ENCODE measurements at places on chromosomes 6 and 20.

GRCh38 chr6:246352-246751, 45.9 kb upstream of the DUSP22 start:
- DNase-seq = no peak

DNA sequence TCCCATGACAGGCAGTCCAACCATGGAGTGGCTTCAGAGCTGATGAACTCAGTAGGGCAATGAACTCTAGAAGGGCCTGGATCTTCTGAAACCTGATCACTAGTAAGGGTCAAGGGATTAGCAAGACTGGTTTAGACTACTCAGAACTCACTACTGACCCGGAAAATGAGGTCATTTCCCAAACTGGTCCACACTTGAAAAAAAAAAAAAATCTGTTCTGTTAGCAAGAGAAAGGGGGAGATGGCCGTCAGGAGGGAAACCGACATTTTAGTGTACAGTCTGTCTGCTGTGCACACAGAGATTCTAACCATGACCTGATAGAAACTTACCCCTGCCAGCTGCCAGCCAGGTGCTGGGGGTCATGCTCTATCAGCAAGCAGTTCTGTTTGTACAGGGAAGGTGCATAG, 262.4 kb upstream of the AGPAT4 start:
- DNase-seq = no peak

DNA sequence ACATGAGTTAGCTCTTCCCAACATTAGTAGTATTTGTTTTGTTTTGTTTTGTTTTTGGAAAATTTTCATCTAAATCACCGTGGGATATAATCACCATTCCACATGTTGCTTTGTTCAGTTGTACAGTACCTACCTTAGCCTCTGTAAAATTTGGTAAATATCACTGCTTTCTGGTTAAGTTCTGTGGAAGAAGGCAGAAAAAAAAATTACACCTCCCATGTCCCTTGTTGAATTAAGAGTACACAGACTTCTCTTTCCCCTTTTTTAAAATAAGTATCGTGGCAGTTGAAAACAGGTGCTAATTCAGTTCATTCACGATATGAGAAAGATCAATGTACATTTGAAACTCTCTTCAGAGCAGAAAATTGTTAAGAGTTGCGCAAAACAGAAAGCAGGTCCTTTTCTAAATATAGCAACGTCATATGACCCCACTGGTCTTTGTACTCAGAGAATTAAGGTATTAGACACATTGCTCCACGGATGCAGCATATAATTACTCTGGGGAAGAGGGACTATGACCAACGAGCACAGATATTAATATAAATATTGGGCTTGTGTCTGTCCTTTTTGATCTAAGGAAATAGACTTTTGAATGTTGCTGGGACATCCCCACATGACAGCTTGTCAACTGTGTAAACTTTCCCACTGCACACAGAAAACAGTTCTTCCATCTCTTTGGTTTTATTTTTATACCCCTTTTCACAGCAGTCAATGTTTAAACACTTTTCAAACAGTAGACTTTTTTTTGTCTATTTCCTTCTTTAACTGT, 58.6 kb upstream of the ZNF217 start:
- DNase-seq = no peak

DNA sequence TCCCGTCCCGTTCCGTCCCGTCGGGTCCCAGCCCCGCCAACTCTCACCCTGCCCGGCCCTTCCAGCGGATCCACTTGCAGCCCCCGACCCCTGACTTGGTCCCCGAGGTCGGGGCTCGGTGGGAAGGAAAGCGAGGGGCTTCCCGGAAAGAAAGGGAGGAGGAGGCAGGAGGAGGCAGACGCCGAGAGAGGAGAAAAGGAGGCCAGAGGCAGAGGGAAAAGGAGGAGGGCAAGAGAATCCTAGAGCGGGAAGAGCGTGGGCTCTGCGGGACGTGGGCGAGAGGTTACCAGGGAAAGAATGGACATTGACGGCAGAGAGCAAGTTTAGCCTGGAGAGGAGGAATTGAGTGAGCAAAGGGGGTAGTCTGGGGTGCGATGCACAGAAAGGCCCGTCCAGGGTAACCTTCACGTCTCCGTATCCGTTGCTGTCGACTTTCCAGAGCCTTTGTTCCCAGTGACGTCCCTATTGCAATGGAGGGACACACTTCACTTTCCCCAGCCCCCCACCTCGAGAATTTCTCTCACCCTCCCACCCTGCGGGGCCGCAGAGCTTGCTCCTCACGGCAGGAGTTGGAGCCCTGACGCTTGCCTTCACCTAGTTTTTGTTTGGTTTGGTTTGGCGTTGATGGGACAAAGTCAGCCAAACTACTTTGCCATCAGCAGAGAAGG, 477 bp upstream of the MOXD1 start:
- no peak for DNase-seq

All from stimulated activated CD4-positive, alpha-beta T cell treated with anti-CD3 and anti-CD28 coated beads, Interleukin-1b, Interleukin-23, amount 100 ng/mL, for 1 hour (primary cell).